Hematopoietic multipotent progenitor cell treated with erythropoietin and hydrocortisone succinate and interleukin-3 and kit ligand, for 6 days (in vitro differentiated cells): ENCODE measurements at places on chromosomes 4 and X.

GRCh38 chrX:105872941-105873340 lies 50.6 kb downstream of the NRK start:
- no peak for DNase-seq

DNA sequence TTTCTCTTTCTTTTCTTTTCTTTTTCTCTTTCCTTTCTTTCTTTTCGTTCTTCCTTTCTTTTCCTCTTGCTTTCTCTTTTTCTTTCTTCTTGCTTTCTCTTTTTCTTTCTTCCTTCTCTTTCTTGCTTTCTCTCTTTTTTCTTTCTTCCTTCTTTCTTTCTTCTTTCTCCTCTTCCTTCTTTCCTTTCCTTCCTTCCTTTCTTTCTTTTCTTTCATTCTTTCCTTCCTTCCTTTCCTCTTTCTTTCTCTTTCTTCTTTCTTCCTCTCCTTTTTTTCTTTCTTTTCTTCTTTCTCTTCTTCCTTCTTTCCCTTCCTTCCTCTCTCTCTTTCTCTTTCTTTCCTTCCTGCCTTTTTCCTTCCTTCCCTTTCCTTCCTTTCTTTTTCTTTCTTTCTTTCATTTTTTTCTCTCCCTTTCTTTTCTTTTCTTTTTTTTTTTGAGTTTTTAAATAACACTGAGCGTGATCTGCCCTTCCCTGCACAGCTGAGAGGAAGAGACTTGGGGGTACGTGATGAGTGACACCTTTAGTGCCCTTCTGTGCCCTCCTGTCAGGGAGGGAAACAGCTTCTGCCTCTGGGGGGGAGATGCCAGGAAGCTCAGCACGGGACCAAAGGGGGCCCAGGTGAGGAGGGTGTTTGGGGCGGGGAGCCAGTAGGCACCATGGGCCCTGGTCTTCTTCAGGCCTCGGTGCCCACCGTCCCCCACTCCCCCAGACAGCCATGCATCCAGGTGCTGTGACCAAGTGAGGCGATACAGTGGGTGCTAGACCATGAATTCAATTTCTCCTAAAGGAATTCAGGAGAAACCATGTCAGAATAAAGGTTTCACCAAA lies 36.6 kb upstream of the CDKN2AIP start:
- DNase-seq: no peak

DNA sequence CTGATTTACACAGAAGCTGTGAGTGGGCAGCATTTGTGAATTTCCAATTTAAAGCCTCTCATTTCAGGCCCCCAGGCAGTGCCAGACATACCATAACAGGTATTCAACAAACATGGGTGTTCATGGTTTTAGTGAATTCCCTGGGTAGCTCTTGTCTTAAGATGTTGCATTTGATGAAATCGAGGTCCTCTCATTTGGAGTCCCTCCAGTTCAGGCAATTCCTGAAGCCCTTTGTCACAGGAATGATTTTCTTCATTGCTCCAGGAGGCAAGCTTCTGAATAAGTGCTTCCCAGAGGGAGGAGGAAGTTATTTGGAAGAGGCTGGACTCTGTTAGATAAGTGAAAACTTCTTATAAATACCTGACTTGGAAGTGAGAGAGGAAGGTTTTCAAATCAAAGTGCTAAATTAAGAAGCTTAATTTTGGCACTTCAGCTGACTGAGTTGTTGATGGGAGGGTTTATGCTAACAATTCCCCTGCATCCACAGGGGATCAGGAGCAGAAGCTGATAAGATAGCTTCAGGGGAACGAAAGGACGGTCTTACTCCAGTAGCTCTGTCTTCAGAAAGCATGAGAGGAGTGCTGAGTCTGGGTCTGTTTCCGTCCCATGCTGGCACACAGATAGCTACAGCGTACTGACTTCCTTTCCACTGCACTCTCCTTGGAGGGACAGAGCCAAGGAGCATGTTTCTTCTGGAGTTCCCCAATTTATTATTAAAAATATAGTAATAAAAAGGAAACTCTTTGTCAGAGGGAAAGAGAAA lies 543.1 kb downstream of the GBA3 start:
- no peak for DNase-seq

GRCh38 chr4:128840711-128841318 lies 31.3 kb downstream of the JADE1 start:
- no peak for DNase-seq

GRCh38 chrX:119343856-119344255 lies 55.3 kb upstream of the SLC25A43 start:
- DNase-seq: no peak

- DNase-seq: no peak
Observed at GRCh38 chrX:133580625-133581024, 165.3 kb upstream of the GPC4 start.

DNA sequence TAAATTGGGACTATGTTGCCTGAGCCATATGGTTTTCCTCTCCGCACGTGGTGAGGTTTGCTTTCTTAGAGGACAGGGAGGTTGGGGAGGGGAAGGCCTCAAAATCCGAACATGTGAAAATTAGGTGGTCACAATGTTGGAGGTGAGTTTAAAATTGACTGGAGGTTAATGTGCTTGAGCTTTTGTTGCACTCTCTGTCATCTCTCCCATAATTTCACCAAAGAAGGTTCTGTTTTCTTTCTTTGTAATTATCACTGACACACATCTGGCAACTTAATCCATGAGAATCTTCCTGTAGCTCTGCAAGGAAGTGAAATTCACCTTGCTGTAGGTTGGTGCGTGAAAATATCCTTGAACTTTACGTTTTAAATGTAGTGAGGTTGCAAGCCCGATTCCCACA lies 225.5 kb downstream of the PDGFC start:
- no peak for DNase-seq

DNA sequence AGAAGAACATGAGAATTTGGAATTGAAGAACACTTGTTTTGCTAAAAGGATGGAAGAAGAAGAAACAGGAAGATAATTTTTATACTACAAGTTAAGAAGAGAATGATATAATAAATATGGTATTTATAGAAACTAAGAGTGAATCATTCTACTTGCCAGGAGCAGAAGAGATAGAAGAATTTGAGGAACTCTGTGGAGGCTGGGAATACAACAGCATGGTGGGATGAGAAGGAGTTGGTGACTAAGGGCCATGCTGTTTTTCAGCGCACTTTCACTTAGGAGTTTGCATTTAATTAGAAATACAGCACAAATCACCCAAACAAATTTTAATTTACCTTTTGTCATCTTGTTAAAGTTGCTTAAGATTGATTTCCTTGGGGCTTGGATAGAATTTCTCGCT lies 20.5 kb downstream of the HADH start:
- no peak for DNase-seq

- no peak for DNase-seq
Observed at GRCh38 chr4:48018112-48018511, 1.5 kb downstream of the NIPAL1 start.
